Femur (tissue), 1 donor: ENCODE measurements at places on chromosomes 12 and 14.

- DNase-seq = no peak
Observed at GRCh38 chr14:72644038-72644437, 249.9 kb downstream of the DPF3 start.

DNA sequence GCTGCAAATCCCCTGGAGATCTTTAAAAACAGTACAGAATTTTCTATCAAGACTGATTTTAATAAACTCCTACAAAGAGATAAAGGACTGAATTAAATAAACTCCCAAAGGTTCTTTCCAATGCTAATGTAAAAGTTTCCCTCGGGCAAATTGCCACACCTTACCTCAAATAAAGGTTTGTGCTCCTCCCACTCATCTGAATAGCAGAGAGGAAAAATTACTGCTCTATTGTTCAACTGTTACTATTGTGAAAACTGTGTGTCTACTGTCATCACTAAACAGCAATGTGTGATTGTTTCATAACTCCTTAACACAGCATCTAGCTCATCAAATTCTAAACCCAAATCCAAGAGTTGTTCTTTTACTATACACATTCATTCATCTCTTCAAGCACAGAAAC is 3.2 kb downstream of the SPTLC2 start:
- no peak for DNase-seq

- DNase-seq = peak; percentile 72
Observed at GRCh38 chr12:67430708-67431335, 161.7 kb downstream of the CAND1 start.

DNA sequence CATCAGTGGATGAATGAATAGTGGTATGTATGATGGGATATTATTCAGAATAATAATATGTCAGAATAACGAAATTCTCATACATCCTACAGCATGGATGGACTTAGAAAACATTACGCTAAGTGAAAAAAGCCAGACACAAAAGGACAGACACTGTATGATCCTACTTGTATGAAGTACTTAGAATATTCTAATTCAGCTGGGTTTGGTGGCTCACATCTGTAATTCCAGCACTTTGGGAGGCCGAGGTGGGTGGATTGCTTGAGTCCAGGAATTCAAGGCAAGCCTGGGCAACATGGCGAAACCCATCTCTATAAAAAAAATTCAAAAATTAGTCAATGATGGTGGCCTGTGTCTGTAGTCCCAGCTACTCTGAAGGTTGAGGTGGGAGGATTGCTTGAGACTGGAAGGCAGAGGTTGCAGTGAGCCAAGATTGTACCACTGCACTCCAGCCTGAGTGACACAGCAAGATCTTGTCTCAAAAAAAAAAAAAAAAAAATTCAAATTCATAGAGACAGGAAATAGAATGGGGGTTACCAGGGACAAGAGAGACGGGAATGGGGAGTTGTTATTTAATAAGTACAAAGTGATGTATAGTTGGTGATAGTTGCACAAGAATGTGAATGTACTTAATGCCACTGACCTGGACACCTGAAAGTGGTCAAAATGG is 132.3 kb downstream of the CHST11 start:
- DNase-seq = no peak

- DNase-seq = no peak
Observed at GRCh38 chr14:103746701-103747100, 31.1 kb downstream of the ZFYVE21 start.

DNA sequence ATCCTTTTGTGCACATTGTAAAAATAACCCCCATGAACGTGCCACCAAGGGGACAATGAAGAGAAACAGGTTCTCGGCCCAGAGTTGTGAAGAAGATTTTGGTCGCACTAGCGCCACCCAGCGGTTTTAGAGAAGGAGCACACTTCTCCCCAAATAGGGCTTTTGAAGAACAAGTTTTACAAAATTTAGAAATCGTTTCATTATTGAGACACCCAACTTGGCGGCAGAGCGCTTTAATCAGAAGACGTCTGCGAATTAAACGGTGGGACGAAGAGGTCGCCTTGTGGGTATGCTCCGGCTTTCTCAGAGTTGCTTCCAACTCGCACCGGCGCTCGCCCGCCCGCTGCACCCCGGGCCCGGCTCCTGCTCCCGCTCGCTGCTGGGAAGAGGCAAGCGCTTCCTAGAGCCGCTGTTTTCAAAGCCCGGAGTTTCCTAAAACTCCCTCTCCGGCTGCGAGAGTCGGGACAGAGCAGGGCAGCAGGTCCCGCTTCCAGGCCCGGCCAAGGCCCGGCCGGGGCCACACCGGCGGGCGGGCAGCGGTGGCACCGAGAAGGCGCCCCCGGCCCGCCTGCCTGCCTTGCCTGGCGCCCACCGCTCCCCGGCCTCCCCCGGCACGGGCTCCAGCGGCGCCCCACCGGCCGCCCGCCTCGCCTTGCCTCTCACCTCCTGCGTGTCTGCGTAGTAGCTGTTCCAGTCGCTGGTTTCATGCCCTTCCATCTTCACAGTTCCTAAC is 645 bp downstream of the FOXA1 start:
- DNase-seq = peak; percentile 77

DNA sequence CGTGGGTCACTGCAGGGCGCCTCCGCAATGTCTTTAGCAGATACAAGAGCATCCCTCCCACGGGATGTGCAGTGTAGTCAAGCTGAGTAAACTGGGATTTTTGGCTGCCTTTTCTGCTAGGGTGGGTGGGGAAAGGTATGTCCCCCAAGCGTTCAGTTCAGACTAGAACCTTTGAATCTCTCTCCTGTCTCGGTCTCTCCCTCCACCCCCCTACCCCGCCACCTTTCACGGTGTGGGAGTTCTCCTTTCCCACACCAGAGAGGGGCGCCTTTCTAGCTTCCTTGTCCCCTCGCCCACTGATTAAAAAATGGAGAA is 525 bp upstream of the FAR2 start:
- peak; percentile 37 for DNase-seq

GRCh38 chr14:34837801-34838322 is 37.3 kb downstream of the BAZ1A start:
- no peak for DNase-seq

GRCh38 chr12:49664591-49665239 is 41.4 kb downstream of the PRPF40B start:
- DNase-seq = no peak

- DNase-seq = peak; percentile 40
Observed at GRCh38 chr14:77902811-77903210, 102.9 kb downstream of the ADCK1 start.

DNA sequence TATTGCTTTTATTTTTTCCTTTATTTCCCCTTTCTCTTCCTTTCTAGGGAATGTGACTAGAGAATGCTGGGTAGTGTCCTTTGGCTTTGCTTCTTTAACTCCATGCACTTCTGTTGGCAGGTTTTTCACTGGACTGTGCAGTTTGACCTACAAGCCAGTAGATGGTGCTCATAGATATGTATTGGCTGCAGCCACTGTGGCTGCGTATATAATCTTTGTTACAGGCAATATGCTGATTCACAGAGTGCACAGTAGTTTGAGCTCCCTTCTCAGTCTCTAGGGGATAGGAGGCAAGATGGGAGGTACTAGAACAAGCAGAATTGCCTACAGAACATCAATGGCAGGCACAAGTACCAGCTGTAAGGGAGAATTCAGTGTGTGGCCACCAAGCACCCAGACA is 503.5 kb downstream of the LRFN5 start:
- no peak for DNase-seq

GRCh38 chr12:67354966-67355365 is 85.8 kb downstream of the CAND1 start:
- no peak for DNase-seq

GRCh38 chr14:70702161-70702560 is 60.4 kb downstream of the TTC9 start:
- no peak for DNase-seq

DNA sequence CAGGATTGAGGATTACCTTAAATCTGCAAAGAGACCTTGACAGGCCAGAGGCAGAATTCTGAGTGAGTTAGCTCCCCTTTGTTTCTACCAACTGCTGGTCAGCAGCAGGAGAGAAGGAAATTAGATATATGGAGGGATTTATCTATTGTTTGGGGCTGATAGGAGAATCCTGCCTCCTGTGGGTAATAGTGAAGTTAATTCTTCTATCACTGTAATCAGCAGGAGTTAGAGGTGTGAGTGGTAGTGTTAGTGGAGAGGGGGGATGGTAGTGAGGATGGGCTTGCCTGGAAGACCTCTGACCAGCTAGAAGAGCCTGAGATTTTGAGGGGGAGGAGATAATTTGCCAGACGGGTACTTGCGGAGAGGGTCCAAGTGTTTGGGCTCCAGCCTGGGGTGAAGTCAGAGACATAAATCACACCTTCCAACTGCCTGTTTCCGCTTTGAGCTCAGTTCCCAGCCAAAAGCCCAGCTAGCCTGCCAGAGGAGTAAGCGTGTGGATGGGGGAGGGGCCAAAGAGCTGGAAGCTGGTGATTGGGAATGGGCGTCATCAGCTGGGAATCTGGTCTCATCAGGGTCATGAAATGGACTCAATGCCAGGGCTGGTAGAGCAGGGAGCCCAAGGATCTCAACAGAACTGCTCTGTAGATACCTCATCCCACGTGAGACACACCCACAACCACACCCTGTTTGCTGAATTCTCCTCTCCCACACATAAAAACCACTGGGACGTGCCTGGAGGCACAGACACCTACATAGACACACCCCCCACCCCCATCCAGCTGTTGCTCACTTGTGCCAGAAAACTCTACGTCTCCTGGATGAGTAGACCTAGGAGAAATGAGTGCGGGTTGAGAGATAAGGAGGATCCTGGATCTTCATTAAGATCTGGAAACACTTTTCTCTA is 13.1 kb upstream of the ITGA5 start:
- peak; percentile 67 for DNase-seq

DNA sequence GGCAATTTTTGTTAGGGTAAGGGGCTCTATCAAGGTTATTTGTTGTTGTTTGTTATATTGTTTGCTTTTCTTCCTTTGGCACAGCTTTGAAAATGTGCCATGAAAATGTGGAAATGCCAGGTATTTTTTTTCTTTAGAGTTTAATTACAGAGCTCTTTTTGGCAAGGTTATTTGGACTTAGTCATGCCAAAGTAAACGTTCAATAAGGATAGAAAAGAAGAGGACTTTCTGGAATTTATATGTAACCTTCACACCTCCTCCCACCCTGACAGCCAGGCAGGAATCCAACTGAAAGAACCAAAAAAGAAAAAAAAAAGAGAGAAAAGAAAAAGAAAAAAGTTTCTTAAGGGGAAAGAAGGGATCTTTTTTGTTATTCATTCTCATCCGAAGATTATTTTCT is 217.8 kb downstream of the KITLG start:
- no peak for DNase-seq

GRCh38 chr14:97218691-97219430 is 421.7 kb downstream of the VRK1 start:
- peak; percentile 26 for DNase-seq

DNA sequence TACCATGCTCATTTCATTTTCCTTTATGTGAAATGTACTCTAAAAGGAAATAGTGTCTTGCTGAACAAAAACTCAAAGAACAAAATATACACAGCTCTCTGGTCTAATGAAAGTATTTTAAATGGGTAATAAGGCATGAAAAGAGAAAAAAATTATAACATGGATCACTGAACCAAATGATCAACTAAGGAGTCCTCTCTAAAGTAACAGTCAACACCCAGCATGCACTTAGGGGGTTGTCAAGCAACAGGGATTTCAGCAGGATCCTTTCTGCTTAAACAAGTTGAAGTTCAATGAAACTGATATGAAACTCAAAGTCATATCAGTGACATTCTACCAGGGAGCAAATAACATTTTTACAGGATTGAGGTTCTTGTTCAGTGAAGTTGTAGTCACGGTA is 398.8 kb downstream of the SEC23A start:
- DNase-seq = no peak

- no peak for DNase-seq
Observed at GRCh38 chr14:58138031-58138713, 13.8 kb downstream of the ARMH4 start.

GRCh38 chr12:1777798-1778197 is 42.6 kb upstream of the LRTM2 start:
- no peak for DNase-seq

DNA sequence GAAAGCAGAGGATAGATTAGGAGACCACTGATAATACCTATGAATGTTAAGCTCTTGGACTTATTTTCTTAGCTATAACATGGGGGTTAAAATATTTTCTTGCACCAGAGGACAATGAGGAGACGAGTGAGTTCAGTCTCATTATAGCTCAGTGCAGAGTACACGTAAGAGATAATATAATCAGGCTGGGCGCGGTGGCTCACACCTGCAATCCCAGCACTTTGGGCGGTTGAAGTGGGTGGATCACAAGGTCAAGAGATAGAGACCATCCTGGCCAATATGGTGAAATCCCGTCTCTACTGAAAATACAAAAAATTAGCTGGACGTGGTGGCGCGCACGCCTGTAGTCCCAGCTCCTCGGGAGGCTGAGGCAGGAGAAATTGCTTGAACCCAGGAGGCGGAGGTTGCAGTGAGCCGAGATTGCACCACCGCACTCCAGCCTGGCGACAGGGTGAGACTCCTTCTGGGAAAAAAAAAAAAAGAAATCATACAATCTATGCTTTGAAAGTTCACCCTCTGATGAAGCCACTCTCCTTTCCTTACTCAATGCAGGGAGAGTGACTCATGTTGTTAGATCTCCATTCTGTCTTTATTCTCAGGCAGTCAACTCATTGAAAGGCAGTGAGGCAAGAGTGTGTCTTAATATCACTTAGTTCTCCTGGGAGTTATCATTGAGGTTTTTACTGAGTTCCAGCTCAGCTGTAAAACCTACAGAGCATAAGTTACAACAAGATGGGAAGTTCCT is 134.2 kb downstream of the SYNE2 start:
- DNase-seq = no peak

DNA sequence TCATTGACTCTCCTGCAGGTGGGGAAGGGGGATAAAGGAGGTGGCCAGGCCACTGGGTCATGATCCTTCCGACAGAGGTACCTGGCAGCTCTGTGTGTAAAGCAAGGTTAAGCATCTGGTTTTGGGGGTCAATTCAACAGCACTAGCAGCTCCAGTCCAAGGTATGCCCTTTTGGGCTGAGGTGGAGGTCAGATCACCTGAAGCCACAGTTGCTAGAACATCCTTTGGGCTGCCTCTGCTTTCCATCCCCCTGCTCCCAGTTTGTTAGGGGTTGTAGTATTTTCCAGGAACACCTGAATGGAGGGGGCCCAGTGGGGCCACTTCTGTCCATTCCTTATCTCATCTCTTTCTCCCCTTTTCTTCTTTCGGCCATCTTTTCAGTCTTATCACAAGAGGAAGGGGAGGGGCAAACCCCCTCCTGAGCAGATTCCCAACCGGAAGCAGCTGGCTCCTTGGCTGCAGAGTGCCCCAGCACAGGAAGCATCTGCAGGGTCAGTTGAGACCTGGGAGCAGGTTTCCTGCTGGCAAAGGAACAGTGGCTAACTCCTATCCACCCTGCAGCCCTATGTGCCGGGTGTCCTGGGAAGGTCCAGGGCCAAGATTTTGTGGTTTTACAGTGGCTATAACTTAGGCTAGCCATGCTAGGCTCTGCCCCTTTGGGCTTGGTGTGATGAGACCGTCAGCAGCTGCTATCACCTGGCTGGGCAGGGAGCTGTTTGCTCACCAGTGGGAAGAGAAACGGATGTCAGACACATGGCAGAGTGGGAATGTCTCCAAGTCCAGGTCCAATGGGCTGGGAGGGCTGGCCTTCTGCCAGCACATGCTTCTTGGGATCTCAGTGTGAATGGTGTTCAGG is 40.2 kb downstream of the SH2B3 start:
- DNase-seq = peak; percentile 57
